ENCODE measurements at places on chromosomes 11 and 22.

DNA sequence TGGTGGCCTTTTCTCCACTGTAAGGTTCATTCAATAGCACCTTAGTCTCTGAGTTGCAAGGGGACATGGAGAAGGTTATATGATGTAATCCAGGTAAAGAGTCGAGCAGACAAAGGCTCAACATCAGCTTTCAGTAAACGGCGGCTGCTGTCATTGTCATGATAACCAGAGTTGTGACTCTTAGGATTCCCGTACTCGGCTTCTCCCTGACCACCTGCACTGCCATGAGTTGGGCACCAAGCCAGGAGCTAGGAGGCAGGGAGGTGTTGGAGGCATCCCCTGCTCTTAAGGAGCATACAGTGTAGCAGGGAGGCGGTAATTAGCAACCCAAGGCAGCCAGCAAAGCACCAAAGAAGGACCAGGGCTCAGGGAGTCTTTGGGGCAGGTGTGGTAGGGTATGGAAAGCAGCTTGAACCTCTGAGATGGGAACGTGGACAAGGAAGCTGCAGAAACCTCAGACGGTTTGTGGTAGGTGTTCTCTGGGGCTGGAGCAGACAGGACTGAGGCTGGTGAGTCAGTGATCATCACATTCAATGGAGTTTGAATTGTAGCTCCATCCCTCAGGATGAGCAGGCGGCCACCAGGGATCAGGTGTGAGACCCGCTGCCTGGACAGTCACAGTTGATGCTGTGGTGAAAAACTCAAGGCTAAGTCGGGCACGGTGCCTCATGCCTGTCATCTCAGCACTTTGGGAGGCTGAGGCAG is 31.7 kb downstream of the LIF start:
- DNase-seq, result no peak

GRCh38 chr22:34236527-34236926 is 316.3 kb upstream of the LARGE1 start:
- peak; percentile 17 for DNase-seq

GRCh38 chr22:17785185-17786184 is 11.2 kb upstream of the BID start:
- DNase-seq, result peak; percentile 52

GRCh38 chr11:17714356-17714854 is 5.0 kb upstream of the MYOD1 start:
- DNase-seq, result peak; percentile 68

DNA sequence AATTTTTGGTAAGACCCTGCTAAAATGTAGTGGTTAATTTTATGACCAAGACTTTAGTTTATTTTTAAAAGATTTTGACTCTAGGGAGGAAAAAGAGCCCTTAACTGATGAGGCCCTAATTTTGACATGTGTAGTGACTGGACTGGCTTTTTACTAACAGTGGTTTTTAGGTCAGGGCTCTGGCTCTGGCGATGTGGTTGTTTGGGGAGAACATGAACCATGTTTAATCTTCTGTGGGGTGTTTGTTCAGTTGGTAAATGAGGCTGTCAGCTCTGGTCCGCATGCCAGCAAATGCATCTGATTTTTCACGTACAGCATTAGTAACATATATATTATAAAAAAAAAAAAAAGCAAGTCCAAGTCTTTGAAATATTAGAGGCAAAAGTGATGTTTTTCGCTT is 104.3 kb downstream of the EXT2 start:
- no peak for DNase-seq

DNA sequence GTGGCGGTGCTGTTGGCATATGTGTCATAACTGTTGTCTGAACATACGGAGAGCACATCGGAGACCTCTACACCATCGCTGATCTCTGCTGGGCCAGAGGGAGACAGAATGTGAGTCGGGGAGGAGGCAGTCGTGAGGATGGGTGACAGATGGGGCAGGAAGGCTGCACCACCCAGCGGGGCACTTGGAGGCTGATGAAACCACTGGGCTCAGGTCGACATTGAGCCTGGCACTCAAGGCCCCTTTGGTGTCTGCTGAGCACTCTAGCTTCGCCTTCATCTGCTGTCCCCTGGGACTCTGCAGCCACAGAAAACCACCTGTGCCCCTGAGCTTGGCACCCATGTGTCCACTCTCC is 2.5 kb upstream of the KLHL35 start:
- no peak for DNase-seq

GRCh38 chr11:8060146-8060719 is 20.8 kb upstream of the TUB start:
- DNase-seq, result no peak

- DNase-seq, result no peak
Measured at GRCh38 chr22:24463071-24463760, 31.9 kb upstream of the UPB1 start.

DNA sequence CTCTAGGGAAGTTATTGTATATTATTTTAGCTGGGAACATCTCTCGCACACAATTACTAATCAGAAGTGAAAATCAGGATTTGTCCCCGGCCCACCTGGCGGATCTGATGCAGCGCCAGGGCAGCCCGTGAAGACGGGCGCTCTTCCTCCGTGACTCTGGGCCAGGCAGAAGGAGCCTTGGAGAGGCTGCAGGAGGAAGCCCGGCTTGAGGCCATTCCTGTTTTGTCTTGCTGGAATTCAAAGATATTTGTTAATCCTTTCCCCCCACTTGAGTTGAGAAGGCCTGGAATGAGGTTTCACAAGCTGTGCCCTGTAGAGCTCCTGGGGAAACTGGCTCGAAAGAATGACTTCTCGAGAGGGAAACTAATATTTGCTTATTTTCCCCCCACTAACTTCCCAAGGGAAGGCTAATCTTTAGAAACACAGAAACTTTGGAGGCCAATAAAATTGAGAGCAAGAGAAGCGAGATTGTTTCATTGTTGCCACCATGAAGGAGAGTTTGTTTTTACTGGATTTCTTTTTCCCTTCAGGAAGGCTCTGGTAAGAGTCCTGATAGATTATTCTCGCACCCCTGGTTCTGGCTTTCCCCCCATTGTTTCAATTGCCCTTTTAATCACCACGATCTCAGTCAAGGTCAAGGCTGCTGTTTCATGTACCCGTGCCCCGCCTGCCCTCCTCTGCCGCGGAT is 92.8 kb upstream of the SEPTIN5 start:
- DNase-seq, result no peak

GRCh38 chr11:33931067-33931466 is 39.2 kb upstream of the LMO2 start:
- no peak for DNase-seq

- no peak for DNase-seq
Measured at GRCh38 chr22:23833017-23833751, 5.6 kb downstream of the DERL3 start.

All from WERI-Rb-1 (cell line).